ENCODE measurements at places on chromosomes 4 and X. TPM values are rescaled to one million over a fixed set of nuclear protein-coding genes. Genes with fewer than 3 reads are reported as not detected.

ATOH1 gene
- total RNA-seq: not detected

GRCh38 chr4:178142724-178143123, 700.5 kb upstream of the AGA start:
- DNase-seq: no peak

REELD1 gene
- 0.78 TPM for total RNA-seq

DNA sequence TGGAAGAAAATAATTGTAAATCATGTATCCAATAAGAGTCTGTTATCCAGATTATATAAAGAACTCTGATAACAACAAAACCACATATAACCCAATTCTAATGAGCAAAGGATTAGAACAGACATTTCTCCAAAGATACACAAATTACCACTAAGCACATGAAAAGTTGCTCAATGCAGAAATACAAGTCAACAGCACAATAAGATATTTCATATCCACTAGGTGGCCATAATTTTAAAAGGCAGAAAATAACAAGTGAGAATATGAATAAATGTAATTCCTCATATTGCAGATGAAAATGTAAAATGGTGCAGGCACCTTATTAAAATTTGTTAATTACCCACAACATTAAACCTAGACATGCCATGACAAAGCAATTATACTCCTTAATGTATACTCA, 73.9 kb upstream of the ZCCHC13 start:
- DNase-seq: no peak

DNA sequence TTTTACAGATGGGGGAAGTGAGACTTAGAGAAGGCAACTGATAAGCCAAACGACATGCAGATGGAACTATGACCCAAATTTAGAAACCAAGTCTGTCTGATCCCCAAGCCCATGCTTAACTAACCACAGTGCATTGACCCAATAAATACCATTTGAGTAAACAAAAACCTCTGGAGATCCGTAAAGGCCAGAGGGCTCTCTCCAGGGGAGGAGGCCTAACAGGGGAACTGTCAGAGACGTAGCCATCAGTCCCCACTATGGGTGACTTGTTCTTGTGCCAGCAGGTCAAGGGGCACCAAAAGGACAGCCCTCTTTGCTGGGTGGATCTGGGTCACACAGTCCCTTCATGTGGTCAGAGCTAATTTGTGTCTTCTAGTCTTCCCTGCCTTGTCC, 420.2 kb downstream of the BCOR start:
- no peak for DNase-seq

DNA sequence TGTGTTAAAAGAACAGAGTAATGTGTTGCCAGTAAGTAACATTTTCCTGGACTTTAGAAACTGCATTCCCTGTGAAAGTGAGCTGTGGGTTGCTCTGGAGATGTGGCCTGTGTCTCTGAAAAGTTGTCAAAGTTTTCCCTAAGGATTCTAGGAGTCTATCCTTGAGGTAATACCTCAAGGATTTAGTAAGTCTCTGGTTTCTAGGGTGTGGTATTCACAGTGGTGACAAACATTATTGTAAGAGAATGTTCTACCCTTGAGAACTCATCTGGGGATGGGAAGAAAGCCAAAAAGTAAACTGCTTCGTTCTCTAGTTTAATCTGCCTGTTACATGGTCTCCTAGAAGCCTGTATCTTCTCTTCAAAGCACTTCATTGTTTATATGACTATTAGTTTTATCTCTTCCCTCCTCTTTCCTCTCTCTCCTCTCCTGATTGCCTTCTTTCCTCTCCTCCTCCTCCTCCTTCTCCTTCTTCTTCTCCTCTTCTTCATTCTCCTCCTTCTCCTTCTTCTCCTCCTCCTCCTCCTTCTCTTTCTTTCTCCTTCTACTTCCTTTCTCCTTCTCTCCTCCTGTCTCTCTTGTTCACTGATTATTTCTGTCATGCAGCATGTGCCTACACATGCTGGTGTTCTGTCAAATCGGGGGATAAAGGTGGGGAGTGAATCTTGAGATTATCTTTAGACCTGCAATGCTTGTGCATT, 321.3 kb downstream of the PTTG2 start:
- no peak for DNase-seq
